Tibial artery (tissue), 4 donors: ENCODE measurements at places on chromosomes 4 and X.

- DNase-seq, result no peak
These were observed 73.1 kb downstream of the MTHFD2L start for GRCh38 chr4:74230902-74231499.

GRCh38 chr4:5277079-5277478 lies 225.8 kb downstream of the STK32B start:
- no peak for DNase-seq

GRCh38 chrX:109967156-109967555 lies 35.8 kb upstream of the TMEM164 start:
- no peak for DNase-seq

DNA sequence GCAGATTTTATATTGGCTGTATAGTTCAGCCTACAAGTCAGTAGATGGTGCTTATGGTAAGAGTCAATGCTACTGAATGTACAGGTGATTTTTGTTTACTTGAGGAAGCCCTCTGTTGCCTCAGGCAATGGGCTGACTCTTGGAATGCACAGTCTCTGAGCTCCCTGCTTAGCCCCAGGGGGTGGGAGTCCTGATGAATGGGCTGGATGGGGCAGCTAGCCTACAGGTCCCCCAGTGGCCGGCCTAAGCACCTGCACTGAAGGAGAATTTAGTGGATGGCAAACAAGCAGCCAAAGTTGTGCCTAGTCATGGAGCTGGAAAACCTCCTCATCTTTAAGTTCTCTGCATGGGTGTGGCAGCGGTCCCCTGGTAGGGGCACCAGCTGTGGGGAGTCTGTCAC lies 101.8 kb upstream of the CXorf51B start:
- no peak for DNase-seq
